Tibial artery (tissue), 4 donors: ENCODE measurements at places on chromosomes 2 and 18.

DNA sequence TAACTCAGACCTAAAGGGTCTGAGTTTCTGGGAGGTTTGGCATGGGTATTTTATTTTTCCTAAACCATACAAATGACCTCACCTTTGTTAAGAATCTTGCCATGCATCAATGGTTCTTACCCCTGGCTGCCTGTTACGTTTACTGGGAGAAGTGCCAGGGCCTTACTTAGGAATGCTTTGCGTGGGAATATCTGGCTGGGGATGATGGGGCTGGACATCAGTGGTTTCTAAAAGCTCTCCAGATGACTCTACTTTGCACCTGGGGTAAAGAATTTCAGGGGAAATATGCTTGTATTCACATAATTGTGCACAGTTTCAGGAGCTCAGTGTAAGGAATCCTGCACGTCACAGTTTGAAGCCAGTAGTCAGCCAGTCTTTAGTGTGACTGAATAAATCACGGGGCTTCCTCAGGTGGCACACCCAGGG, 18.2 kb upstream of the DAW1 start:
- H3K36me3 ChIP-seq = no peaks in the 10 kb centered on the region
- H3K4me1 ChIP-seq = peaks cover 14% of the 10 kb centered on the region
- no peaks in the 10 kb centered on the region for H3K27me3 ChIP-seq
- no peak overlapping the region for H3K27ac ChIP-seq
- no peak overlapping the region for H3K4me3 ChIP-seq
- DNase-seq = no peak

- H3K4me1 ChIP-seq = peaks cover 7% of the 10 kb centered on the region
- H3K27ac ChIP-seq = no peak overlapping the region
- H3K4me3 ChIP-seq = no peak overlapping the region
- H3K36me3 ChIP-seq = no peaks in the 10 kb centered on the region
These were observed 267.7 kb downstream of the PRKCE start for GRCh38 chr2:45919160-45919650.

GRCh38 chr18:21300908-21301200, 58.8 kb downstream of the GREB1L start:
- no peaks in the 10 kb centered on the region for H3K4me1 ChIP-seq
- no peak overlapping the region for H3K27ac ChIP-seq
- DNase-seq = no peak

DNA sequence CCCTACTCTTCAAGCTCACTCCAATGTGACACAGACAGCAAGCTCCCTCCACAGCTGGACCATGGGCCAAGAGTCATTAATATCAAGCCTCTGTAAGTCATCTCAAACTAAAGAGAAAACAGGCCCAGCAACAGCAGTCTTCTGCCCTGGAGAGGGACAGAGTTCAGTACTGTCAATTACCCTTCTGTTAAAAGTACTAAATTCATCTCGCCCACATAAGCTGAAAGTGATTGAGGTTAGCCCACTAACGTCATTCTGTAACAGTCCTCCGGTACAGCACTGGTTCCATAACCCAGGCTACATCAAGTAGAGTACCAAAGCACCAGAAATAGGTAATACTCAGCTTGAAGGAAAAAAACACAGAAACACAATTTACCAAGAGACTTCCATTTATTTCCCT, 25.9 kb downstream of the THADA start:
- no peaks in the 10 kb centered on the region for H3K27me3 ChIP-seq
- no peak overlapping the region for H3K4me3 ChIP-seq
- peaks cover 62% of the 10 kb centered on the region for H3K36me3 ChIP-seq
- no peaks in the 10 kb centered on the region for H3K4me1 ChIP-seq

- H3K27me3 ChIP-seq = no peaks in the 10 kb centered on the region
- peaks cover 62% of the 10 kb centered on the region for H3K4me1 ChIP-seq
- DNase-seq = no peak
- no peak overlapping the region for H3K27ac ChIP-seq
- no peak overlapping the region for H3K4me3 ChIP-seq
- H3K36me3 ChIP-seq = no peaks in the 10 kb centered on the region
These were observed 31.2 kb downstream of the GULP1 start for GRCh38 chr2:188322569-188323551.
